DMS53 (cell line): ENCODE measurements at places on chromosomes 12 and 14.

- DNase-seq: no peak
Observed at GRCh38 chr12:42186793-42187192, 42.1 kb upstream of the GXYLT1 start.

DNA sequence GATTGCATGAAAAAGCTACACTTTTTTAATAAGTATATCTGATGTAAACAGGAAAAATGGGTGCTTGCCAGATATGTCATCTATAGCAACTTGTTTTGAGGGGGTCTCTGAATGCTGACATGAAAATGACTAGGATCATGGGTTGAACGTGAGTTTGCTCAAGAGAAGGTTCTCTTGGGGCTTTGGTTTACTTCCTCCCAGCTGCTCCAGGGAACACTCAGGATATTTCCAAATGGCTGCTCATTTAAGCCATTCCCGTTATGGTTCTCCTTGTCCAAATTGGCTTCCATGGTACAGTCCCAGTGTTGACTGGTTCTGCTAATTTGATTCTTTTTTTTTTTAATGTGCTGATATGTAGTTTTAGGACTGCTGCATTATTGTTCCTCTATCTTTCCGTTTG, 118.3 kb downstream of the ETV6 start:
- DNase-seq: no peak

- peak; percentile 21 for DNase-seq
Observed at GRCh38 chr14:104657101-104657524, 32.3 kb upstream of the INF2 start.

- peak; percentile 62 for DNase-seq
Observed at GRCh38 chr12:69910694-69911093, 85.7 kb downstream of the MYRFL start.

- DNase-seq: peak; percentile 98
Observed at GRCh38 chr12:10354502-10354901, 35.3 kb downstream of the KLRK1 start.

DNA sequence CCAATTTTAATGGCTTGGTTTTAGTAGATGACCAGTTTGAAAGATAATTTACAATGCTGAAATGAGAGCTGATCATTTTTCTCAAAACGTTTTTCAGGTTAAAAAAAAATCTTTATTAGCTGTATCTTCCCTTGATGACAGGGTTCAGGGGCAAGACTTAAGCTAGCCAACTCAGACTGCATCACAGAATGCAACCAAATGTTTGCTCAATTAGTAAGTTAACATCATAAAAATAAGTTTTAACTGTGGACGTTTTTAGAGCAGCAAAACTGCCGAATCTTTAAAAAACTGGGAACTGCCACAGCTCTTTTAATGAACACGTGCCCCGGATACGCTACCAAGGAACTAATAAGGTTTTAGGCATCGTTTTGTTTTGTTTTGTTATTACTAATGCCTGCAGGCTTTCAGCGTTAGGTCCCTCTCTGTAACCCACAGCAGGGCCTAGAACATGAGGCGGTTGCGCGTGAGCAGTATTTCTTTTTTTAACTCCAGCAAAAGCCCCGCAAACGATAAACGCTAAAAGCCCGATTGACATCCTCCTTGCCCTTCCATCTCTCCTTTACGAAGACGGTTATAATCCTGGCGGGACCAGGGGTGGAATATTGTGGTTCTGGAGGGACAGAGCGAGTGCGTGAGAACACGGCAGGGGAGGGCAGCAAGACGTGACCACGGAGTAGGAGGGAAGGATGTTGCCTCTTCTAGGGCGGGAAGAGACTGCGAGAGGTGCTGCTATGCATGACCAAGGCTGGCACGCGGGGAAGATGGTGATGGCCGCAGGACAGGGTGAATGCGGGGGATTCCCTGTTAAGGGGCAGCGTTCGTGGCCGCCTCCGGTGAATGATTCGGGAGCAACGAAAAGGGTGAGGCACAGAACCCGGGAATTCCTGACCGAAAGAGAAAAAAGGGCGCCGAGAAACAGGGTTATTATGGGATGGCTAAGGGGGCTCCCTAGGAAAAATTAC, 652 bp downstream of the SUPT16H start:
- DNase-seq: peak; percentile 56

DNA sequence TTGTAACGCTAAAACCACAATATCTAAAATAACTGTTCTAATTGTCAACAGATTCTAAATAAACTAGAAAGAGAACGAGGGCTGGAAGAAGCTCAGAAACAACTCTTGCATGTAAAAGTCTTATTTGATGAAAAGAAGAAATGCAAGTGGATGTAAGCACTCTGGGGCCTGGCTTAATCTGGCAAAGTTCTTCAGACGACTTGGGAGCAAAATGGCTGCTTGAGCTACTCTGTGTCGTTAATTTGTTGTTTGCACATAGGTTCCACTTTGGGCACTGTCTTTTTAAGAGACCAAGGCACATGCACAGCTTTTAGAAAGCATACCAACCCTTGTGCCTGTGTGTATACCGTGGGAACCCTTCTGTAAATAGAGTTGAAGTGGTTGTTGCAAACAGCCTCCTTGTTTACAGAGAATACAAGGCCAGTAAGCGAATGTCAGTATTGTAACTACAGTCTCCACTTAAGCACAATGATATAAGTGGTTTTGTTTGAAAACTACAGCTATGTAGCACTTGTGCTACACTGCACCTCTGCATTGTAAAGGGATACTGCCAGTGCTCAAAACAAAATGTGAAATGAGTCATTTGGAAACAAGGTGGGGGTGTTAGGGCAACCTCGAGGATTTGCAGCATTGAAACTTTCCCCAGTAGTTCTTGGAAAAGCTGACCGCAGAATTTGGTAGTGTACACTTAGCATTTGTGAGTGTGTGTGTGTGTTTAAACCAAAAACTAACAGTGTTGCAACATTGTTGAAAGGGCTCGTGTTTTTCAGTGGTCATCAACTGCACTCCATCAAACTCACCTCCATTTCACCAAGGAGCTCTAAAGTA, 154.3 kb downstream of the CEP83 start:
- peak; percentile 96 for DNase-seq

DNA sequence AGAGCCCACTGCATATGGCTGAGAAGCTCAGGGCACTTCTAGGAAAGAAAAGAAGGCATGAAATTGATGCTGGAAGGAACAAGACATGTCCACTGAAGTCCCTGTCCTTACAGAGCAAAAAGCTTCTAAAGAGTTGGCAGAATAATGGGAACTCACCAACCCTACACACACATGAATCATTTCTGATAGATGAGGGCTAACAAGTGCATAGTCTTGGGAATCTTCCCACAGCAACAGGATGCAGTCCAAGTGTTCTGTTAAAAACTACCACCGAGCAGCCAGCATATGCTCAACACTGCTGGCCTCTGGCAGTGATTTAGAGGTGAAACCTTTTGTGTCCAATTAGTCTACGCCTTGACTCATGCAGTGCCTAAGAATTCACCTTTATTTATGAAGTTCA, 44.8 kb downstream of the RHOJ start:
- DNase-seq: no peak

- DNase-seq: no peak
Observed at GRCh38 chr14:52427460-52427859, 113.3 kb downstream of the PTGER2 start.
